Peyer's patch (tissue), 4 donors: ENCODE measurements at places on chromosomes 12 and 14. TPM values are rescaled to one million over a fixed set of nuclear protein-coding genes. Genes with fewer than 3 reads are reported as not detected.

- H3K27me3 ChIP-seq = no peaks in the 10 kb centered on the region
- no peak overlapping the region for H3K4me3 ChIP-seq
- peak overlapping the region; percentile 56 for H3K27ac ChIP-seq
- DNase-seq = no peak
- no peaks in the 10 kb centered on the region for H3K36me3 ChIP-seq
Measured at GRCh38 chr12:55671746-55672145, 35.1 kb downstream of the OR10P1 start.

- H3K4me3 ChIP-seq = no peak overlapping the region
- H3K27ac ChIP-seq = no peak overlapping the region
- DNase-seq = no peak
- no peaks in the 10 kb centered on the region for H3K4me1 ChIP-seq
Measured at GRCh38 chr12:89084751-89085150, 267.6 kb downstream of the DUSP6 start.

DNA sequence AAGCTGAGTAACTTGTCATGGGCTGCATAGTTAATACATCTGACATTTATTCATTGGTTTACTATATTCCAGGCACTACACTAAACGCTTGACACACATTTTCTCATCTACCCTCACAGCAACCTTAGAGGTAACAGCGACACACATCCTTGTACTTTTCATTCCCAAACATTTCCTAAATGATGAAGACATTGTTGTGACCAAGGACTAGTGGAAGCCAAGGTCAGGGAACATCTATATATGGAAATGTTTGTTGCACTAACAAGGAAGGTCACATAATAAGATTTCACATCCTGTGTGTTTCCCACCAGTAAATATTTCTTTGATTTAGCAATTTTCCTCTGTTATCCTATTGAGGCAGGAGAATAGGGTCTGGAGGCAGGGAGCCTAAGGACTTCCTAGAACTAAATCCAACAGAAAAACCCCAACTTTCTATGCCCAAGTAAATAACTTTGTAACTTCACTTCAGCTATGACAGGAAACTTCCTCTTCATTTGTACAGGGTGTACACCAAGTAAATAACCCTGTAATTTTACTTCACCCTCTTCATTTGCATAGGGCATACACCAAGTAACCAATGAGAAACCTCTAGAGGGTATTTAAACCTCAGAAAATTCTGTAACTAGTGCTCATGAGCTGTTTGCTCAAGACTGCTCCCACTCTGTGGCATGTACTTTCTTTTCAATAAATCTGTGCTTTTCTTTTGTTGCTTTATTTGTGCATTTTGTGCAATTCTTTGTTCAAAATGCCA lies 48.4 kb downstream of the ZNF641 start:
- H3K36me3 ChIP-seq = no peaks in the 10 kb centered on the region
- no peaks in the 10 kb centered on the region for H3K4me1 ChIP-seq
- no peaks in the 10 kb centered on the region for H3K27me3 ChIP-seq
- H3K4me3 ChIP-seq = no peak overlapping the region
- DNase-seq = no peak

GRCh38 chr14:99127651-99128167 lies 144.3 kb downstream of the BCL11B start:
- no peak overlapping the region for H3K27ac ChIP-seq
- peak; percentile 46 for DNase-seq
- no peak overlapping the region for H3K4me3 ChIP-seq
- no peaks in the 10 kb centered on the region for H3K36me3 ChIP-seq
- H3K4me1 ChIP-seq = no peaks in the 10 kb centered on the region

GRCh38 chr12:111379942-111380554 lies 11.2 kb upstream of the PHETA1 start:
- DNase-seq = no peak
- H3K36me3 ChIP-seq = no peaks in the 10 kb centered on the region
- H3K4me1 ChIP-seq = no peaks in the 10 kb centered on the region
- H3K27ac ChIP-seq = no peak overlapping the region

GRCh38 chr12:65204886-65205525 lies 35.6 kb downstream of the LEMD3 start:
- H3K4me1 ChIP-seq = no peaks in the 10 kb centered on the region
- DNase-seq = no peak
- H3K36me3 ChIP-seq = no peaks in the 10 kb centered on the region
- H3K27me3 ChIP-seq = no peaks in the 10 kb centered on the region
- no peak overlapping the region for H3K4me3 ChIP-seq

DNA sequence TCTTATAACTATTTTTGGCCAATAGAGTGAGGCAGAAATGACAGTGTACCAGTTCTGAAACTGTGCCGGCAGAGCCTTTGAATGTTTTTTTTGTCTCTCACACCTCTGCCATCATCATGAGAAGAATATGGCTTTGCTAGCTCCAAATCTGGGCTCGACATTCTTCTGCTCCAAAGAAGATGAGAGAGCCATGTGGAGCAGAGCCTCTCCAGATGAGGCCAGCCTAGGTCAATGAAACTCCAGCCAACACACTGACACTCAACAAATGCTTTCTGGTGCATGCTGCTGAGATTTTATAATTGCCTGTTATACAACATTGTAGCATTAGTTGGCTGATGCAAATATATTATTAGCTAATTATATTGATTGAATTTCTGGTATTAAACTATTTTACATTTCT lies 154.7 kb downstream of the SLC38A4 start:
- DNase-seq = no peak
- H3K4me3 ChIP-seq = no peak overlapping the region
- H3K4me1 ChIP-seq = no peaks in the 10 kb centered on the region
- H3K27me3 ChIP-seq = no peaks in the 10 kb centered on the region
- H3K36me3 ChIP-seq = no peaks in the 10 kb centered on the region
- H3K27ac ChIP-seq = no peak overlapping the region

GRCh38 chr14:69049675-69050074 lies 70.6 kb upstream of the ACTN1 start:
- H3K4me1 ChIP-seq = peaks cover 3% of the 10 kb centered on the region
- no peak for DNase-seq
- H3K4me3 ChIP-seq = no peak overlapping the region
- H3K27me3 ChIP-seq = no peaks in the 10 kb centered on the region
- H3K27ac ChIP-seq = peak overlapping the region; percentile 51

- no peak overlapping the region for H3K27ac ChIP-seq
- peaks cover 6% of the 10 kb centered on the region for H3K4me1 ChIP-seq
- H3K27me3 ChIP-seq = no peaks in the 10 kb centered on the region
- H3K4me3 ChIP-seq = no peak overlapping the region
- DNase-seq = no peak
Measured at GRCh38 chr12:94721173-94721572, 70.8 kb upstream of the TMCC3 start.

GRCh38 chr14:101980700-101981099 lies 16.3 kb downstream of the DYNC1H1 start:
- no peaks in the 10 kb centered on the region for H3K4me1 ChIP-seq
- peak; percentile 69 for DNase-seq
- no peak overlapping the region for H3K4me3 ChIP-seq
- H3K27ac ChIP-seq = no peak overlapping the region

GRCh38 chr12:131636940-131637750 lies 73.7 kb upstream of the SFSWAP start:
- H3K27me3 ChIP-seq = no peaks in the 10 kb centered on the region
- DNase-seq = no peak
- no peaks in the 10 kb centered on the region for H3K4me1 ChIP-seq
- no peak overlapping the region for H3K4me3 ChIP-seq
- H3K36me3 ChIP-seq = no peaks in the 10 kb centered on the region
- no peak overlapping the region for H3K27ac ChIP-seq

Gene KLHL33
- total RNA-seq = 0.13 TPM

Gene APAF1
- total RNA-seq = 16.8 TPM

Gene SFSWAP
- total RNA-seq = 79.4 TPM
